SW480 (cell line): ENCODE measurements at places on chromosomes 16 and 17.
A peak's percentile ranks its signal among the peaks of the same experiment; 100 is the strongest.

DNA sequence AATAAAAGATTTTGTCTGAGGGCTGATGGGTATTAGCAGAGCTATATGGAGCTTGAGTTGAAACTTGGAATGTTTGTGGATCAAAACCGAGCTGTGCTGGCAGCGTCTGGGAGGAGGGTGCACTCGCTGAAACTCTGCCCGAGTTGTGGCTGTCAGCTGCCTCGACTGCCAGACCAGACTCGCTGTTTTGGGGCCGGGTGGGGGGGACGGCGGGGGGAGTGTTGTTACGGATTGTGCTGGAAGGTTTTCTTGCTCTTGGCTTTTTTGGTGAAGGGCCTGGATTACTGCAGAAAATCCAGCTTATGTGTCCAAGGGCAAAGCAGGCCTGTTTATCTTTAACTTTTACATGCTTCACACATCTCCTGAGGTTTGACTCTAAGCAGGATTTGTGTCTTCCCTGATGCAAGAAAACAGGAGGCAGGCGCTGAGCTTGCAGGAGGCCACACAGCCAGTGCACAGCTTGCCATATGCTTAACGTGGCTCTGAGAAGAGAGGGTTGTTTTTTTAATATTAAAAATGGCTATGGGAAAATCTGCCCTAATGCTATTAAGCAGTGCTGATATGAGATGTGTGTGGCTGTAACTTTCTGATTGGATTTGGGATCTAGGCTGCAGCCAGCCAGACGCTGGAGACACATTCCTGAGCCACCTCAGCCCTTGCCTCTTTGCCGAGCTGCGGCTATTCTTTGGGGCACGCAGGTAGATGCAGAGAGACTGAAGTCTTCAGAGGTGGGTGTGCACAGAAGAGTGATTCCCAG, 20.5 kb upstream of the RPTOR start:
- no peak for DNase-seq

DNA sequence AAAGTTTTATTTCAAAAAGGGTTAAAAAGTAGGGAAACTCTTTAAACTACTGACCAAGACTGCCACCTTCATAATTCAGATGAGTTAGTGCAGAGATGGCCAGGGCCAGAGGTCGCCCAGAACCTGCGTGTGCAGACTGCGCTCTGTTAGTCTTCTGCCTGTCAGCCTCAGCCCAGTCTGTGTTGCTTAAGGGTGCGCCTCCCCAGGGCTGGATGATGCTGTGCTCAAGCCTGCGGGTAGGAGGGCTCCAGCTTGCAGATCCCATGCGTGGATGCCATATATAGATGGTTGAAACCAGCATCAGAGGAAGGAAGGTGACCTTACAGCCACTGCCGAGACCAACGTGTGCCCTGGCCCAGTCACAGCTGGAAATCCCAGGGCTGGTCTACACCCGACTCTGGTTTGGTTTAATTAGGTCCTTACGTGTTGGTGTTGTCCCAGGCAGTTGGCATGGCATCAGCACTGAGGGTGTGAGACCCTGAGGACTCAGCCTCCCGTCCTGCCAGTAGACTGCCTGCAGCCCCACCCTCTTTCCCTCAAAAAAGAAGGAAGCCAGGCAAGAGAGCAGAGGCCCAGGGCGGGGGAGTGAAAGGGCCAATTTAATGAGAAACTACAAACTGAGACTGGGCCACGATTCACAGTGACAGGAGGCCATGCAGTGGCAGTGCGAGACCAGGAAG, 27.7 kb downstream of the CDIP1 start:
- DNase-seq, result no peak

- no peak for DNase-seq
Measured at GRCh38 chr17:17907469-17907868, 64.7 kb downstream of the TOM1L2 start.

DNA sequence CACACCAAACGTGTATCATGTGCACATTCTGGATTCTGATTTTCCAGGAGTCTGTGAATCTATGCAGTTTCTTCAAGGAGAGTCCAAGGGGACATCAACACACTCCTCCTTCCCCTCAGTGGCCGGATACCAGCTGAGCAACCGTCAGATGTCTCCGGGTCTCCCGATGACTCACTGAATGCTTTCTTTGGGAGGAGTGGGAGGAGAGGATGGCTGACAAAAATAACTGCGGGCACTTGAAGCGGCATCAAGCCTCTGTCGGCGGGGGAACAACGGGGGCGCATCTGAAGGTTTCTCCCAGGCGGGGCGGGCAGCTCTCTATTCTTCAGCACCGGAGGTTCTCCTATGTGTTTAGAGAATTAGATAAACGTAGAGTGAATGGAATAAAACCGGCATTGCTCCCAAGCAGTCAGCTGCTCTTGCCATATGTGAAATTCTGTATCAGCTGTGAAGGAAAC, 24.6 kb upstream of the LRRC75A start:
- peak; percentile 83 for DNase-seq

DNA sequence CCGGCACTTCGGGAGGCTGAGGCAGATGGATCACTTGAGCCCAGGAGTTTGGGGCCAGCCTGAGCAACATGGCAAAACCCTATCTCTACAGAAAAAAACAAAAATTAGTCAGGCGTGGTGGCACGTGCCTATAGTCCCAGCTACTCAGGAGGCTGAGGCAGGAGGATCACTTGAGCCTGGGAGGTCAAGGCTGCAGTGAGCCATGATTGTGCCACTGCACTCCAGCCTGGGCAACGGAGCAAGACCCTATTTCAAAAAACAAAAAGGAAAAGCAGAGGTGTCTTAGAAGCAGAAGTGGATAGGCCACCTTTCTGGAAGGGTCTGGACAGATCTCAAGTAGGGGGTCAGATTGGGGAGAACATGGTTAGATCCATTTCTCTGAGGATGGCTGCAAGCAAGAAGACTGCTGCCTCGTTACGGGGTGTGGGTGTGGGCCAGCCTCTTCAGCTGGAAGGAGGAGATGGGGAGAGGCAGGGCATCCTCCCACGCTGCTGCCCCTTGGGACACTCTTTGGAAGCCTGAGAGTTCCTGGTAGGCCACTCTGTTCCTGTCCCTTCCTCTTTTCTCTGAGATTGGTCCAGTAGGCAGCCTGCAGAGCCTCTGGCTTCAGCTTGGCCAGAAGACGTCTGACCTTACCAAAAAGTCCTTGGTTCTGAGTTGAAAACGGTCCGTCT, 208.0 kb downstream of the MSI2 start:
- DNase-seq, result no peak

GRCh38 chr16:85633888-85634287, 20.8 kb downstream of the GSE1 start:
- no peak for DNase-seq

DNA sequence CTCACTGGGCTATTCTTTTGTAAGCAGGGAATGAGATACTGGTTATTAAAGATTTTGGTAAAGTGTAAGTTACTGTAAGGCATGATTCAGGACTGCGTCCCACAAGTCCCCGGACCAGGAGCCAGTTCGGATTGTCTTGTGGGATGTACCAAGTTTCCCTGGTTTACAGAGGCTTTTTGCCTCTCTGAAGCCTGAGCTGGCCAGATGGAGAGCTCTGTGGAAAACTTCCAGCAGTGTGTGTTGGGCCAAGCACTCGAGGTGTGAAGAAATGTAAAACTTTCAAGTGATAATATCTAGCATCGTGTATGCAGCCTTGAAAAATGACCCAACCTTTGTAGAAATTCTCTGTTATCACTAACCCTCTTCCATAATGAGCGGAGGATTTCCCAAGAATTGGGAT, 2.4 kb downstream of the EPN2 start:
- no peak for DNase-seq

- peak; percentile 96 for DNase-seq
Measured at GRCh38 chr17:68381076-68381900, 76.0 kb downstream of the WIPI1 start.

DNA sequence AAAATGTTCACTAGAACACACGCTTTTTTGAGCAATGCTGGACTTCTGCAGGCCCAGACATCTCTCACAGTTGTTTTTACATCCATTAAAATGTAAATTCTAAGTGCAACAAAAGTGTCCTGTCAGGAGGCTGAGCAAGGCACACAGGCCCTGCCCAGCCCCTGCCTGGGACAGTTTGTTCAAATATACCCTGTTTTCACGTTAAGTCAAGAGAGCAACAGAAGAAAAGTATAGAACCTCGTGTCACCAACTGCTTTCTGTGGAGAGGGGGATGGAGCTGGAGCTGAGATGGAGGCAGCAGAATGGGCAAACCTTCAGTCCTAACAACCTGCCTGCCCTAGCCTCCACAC, 4.3 kb upstream of the HOXB2 start:
- DNase-seq, result no peak

- DNase-seq, result no peak
Measured at GRCh38 chr17:31405890-31406371, 14.5 kb downstream of the RAB11FIP4 start.

GRCh38 chr17:67980456-67980855, 15.8 kb downstream of the C17orf58 start:
- DNase-seq, result no peak

- no peak for DNase-seq
Measured at GRCh38 chr17:54932711-54933110, 32.1 kb downstream of the TOM1L1 start.

GRCh38 chr16:71666928-71667707, 41.1 kb downstream of the MARVELD3 start:
- DNase-seq, result no peak

GRCh38 chr17:14452856-14453255, 152.0 kb downstream of the HS3ST3B1 start:
- DNase-seq, result no peak

DNA sequence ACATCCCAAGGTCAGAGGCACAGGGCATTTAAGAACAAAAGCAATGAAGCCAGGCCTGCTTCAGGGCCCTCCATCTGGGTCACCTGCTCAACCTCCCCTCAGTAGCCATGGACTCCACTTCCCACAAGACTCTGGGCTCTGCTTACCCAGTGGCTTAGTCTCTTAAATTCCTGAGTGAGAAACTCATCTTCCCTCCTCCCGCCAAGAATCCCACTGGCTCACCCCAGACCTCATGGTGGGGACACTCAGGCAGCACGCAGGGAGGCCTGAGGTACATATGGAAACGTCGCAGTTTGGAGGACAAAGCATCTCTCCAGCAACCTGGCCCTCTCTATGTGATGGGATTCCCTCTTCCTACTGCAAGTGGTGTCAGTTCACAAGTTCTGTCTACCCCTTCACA, 326.7 kb upstream of the CDH5 start:
- DNase-seq, result no peak

DNA sequence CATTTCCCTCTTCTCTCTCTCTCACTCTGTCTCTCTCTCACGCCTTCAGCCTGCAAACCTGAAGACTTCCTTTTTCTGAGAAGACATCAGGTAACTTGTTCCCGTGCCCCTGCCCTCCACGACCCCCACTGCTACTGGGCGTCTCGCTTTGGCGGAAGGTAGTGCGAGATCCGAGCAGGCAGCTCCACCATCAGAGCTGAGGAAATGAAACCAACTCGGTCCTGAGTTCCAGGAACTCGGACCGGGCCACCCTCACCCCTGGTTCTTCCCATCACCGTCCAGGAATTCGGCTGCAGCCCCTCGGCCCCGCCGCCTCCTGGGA, 585 bp downstream of the MLKL start:
- DNase-seq, result no peak
